ENCODE measurements at places on chromosomes 16 and 17.

- DNase-seq: no peak
These were observed 51.7 kb upstream of the ALDH3A1 start for GRCh38 chr17:19799796-19800195.

DNA sequence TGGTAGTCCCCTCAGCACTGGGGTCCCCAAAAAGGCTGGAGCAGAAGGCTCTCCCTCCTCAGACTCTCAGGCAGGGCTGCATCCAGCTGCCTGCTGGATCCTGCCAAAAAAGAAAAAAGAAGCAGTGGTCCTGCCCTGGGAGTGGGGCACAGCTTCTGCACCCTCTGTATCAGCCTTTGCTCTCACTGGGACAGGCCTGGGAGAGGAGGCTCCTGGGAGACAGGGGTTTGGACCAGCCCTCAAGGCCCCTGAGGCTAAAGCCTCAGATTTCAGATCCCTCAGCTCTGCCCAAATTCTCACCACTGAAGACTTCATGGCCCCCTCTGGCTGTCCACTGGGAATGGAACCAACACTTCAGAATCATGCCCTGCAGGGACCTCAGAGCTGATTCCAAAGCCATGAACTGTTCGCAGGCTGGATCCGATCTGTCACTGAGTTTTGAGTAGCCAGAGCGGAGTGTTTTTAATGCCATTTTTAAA is 96.9 kb downstream of the C16orf78 start:
- DNase-seq: no peak

DNA sequence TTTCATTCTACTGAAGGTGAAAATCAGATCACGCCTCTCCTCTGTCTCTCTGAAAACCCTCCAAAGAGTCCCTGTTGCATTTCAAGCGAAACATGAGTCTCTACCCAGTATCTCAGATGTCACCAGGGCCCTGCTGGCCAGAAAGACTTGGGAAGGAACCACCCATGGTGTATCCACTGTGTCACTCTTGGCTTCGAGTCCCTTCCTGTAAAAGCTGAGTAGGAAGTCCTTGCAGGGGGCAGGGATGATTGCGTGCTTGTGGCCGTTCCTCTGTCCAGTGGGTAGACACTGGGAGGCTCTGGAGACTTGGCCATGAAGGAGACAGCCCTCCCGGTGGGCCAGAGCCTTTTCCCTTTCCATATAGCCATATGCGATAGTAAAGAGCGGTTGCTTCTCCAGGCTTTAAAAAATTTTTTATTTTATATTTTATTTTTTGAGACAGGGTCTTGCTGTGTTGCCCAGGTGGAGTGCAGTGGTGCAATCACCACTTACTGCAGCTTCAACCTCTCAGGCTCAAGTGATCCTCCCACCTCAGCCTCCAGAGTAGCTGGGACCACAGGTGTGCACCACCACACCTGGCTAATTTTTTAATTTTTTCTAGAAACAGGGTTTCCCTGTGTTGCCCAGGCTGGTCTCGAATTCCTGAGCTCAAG is 19.0 kb upstream of the RMI2 start:
- no peak for DNase-seq

- DNase-seq: no peak
These were observed 34.6 kb downstream of the MBTPS1 start for GRCh38 chr16:84082110-84082509.

DNA sequence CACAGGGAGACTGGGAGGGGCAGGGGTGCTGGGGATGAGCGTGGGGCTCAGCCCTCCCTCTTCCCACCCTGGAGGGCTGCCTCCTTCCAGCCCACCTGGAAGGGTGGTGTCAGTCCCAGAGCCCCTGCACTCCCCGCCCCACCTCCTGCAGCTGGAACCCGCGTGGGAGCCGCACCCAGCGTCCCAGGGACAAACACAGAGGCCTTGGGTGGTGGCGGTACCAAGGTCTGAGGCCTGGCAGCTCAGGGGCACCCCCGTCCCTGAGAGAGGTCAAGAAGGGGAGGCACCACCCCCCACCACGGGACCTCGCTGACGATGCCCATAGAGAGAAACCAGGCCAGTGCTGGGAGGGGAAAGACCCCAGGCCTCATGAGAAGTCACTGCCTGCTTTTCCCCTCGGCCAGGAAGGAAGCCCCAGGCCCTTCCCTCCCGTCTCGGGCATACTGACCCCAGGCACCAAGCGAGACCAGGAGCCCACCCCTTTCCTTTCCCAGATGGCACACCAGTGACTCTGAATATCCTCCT is 4.1 kb downstream of the HS3ST6 start:
- no peak for DNase-seq

GRCh38 chr17:12457493-12457892 is 208.2 kb upstream of the MYOCD start:
- DNase-seq: no peak

DNA sequence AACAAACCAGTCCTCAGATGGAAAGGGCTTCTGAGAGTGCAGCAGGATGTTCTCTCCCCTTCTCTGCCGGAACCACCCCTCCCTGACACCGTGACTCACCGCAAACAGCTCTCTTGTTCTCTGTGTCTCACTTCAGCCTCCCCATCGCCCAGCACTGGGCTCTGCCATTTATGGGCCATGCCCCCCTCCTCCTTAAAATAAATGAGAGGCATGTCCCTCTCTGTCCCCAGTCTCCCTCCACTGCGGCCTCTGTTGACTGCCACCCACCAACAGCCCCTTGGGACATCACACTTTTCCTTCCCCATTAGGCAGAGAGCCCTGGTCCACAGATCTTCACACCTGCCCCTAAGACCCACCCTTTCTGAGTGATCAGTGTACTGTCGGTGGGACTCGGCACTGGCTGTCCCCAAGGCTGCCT is 6.3 kb downstream of the CCDC102A start:
- DNase-seq: no peak

GRCh38 chr17:63156986-63157385 is 191.0 kb downstream of the TANC2 start:
- no peak for DNase-seq

GRCh38 chr17:81120149-81120484 is 45.2 kb upstream of the PVALEF start:
- no peak for DNase-seq

- DNase-seq: no peak
These were observed 20.9 kb upstream of the CLEC18A start for GRCh38 chr16:69930117-69930776.

DNA sequence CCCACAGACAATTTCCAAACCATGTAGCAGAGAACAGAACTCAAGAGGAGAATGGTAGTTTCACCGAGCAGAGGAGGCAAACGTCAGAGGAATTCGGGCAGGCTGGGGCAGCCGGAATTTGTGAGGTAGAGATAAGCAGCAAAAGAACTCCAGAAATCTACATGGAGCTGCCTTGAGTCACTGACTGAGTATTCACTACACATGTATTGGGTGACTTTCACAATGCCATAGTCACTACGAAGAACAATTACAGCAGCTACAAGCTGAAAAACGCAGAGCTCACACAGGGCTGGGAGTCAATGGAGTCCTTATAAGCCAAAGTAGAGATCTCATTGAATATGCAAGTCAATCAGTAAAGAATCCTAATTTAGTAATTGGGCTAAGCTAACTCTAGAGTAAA is 13.4 kb downstream of the CMC2 start:
- no peak for DNase-seq

Data from cortex of kidney (tissue), 1 donor.